Hepatocyte (in vitro differentiated cells): ENCODE measurements at places on chromosomes 12 and 14.

DNA sequence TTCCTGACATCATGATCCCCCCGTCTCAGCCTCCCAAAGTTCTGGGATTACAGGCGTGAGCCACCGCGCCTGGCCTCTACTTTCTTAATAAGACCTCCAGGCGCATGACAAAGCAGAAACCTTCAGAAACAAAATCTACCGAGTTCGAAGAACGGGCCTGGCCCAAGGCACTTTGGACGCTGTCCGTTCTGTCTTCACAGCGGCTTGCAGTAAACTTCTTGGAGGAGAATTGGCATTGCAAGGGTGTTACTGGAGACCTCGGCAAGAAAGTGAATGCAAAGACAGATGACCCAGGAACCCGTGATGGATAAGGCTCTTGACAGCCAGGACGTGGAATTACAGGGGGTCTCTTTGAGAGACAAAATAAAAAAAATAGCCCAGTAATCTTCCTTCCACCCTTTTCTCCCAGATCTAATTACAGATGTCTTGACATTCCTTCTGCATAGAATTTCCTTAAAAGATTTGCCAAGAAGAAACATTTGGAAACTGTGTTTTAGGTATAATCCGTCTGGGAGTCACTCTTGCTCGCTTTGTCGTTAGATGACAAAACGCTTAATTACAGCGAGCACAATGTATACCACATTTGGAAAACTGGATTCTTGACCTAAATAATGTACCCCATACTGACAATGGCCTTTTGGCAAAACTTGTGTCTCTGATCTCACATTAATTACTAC, 83.2 kb upstream of the TBX3 start:
- DNase-seq, result no peak

- DNase-seq, result no peak
These were observed 69.9 kb downstream of the WIF1 start for GRCh38 chr12:65051218-65051617.

DNA sequence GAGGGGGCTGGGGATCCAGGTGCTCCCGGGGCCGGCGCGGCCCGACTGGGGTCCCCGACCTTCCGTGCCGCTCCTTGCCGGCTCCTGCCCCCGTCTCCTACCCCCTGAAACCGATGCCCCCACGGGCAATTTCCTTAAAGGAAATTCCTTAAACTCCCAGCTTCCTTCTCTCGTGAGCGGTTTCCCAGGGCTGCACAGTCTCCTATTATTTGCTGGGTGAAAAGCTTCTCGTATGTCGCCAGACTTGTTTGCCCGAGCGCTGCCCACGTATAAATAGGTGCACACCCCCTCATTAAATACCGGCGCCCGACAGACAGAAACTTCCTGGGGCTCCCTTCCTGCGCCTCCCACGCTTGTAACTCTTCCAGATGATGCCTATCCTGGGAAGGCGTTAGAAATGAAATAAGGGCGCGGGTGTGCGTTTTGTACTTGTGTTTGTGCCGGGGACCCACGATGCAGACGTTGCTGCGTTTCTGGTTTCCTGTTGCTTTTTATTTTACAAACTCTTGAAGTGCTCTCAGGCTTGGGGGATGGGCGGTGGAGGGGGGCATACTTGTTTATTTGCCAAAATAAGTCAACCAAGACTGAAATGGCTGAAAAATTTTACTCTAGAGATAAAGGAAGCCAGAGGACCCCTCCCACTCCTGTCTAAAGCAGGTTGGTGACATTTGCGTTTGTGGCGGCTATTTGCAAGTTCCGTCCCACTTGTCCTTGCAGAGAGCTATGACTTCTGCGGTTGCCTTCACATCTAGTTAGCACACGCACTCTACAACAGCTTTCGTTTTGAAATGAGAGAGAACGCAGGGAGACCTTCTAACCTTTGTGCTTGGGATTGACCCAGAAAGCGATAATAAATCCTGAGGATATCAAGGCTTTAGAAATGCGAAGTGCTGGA, 1.0 kb downstream of the HIP1R start:
- DNase-seq, result peak; percentile 70

GRCh38 chr12:52037248-52037861, 13.9 kb upstream of the NR4A1 start:
- peak; percentile 77 for DNase-seq

GRCh38 chr12:109264095-109264942, 44.8 kb downstream of the FOXN4 start:
- peak; percentile 88 for DNase-seq

GRCh38 chr14:22780941-22781300, 14.4 kb downstream of the OXA1L start:
- DNase-seq, result no peak

GRCh38 chr12:89098441-89099112, 253.7 kb downstream of the DUSP6 start:
- peak; percentile 13 for DNase-seq

GRCh38 chr12:119319638-119320037, 14.9 kb upstream of the CCDC60 start:
- DNase-seq, result peak; percentile 34

DNA sequence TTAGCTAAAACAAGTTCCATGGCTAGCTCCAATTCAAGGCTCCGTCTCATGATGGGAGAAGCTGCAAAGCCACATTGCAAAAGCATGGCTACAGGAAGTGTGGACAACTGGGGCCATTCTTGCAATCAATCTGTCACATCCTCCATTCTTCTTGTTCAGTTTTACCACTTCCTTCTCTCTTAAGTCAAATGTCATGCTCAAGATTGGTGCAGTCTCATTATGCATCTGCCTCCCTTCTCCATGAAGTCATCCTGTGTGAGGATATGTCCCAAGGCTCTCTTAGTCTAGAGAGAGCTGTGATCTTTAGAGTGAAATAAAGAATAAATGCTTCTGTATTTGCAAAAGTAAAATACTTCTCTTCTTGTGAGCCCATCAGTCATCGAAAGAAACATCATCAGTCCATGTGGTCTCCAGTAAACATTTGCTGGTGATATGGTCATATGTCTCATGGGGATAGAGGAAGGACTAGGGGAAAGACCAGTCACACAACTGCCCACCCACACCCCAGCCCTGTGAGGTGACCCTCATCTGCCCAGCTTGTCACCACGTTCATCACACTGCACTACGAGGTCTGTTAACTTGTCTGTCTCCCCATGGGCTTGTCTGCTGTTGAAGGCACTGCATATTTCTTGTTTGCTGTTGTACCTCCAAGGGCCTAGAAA, 303.0 kb downstream of the NUAK1 start:
- no peak for DNase-seq

GRCh38 chr14:33742166-33742565, 208.7 kb downstream of the EGLN3 start:
- no peak for DNase-seq

- peak; percentile 47 for DNase-seq
These were observed 33.0 kb downstream of the IQSEC3 start for GRCh38 chr12:99605-100004.

GRCh38 chr12:131692431-131692830, 18.5 kb upstream of the SFSWAP start:
- no peak for DNase-seq

DNA sequence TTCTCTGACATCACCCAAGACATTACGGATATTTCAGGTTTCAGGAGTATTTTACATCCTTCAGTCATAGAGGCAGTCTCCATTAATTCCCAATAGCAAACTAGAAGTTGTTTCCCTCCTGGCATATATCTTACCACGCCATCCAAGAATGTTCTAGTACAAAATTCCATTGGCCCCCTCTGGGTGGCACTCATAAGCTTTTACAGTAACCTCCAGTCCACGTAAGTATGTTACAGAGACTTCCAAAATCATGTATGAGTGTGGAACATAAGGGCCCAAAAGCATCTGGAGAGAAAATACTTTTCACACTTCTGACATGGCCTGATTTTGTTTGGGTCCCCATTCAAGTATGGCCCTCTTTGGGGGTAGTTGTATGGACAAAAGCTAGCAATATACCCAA, 58.1 kb upstream of the DHRS4 start:
- no peak for DNase-seq
